ENCODE measurements at places on chromosomes 13 and 19.

- no peak for DNase-seq
Observed at GRCh38 chr13:99122171-99122570, 78.5 kb upstream of the UBAC2 start.

DNA sequence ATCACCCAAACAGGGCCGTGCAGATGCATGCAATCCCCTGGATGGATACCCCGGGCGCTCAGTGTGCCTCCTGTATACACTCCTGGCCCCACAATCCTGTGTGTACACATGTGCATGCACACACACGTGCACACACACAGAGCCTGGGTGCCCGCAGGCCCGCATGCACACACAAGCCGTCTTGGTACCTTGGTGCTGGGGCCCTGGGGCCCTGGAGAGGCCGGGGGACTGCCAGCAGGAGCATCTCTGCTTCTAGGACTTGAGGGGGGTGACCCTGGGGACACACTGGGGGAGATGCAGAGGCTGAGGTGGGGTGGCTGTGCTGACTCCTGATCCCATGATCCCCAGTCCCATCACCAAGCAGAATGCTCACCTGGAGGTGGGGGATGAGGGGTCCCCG lies 15.6 kb upstream of the EPOR start:
- no peak for DNase-seq

- DNase-seq = no peak
Observed at GRCh38 chr19:46919324-46919723, 58.5 kb downstream of the ARHGAP35 start.

DNA sequence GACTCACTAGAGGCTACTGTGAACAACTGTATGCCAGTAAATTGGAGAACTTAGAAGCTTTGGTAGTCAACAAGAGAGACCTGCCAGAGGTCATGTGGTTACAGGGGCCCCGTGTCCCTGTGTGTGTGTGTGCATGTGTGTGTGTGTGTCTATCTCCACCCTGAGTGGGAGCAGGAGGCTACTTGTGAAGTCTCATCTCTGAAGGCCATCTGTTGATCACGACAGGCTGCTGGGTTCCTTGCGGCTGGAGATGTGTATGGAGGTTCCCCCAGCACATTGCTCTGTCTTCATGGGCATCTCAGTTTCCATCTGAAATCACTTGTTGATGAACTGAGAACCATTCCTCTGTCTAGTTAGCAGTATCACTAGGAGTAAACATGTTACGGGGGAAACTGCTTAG lies 58.2 kb upstream of the TEX29 start:
- no peak for DNase-seq

DNA sequence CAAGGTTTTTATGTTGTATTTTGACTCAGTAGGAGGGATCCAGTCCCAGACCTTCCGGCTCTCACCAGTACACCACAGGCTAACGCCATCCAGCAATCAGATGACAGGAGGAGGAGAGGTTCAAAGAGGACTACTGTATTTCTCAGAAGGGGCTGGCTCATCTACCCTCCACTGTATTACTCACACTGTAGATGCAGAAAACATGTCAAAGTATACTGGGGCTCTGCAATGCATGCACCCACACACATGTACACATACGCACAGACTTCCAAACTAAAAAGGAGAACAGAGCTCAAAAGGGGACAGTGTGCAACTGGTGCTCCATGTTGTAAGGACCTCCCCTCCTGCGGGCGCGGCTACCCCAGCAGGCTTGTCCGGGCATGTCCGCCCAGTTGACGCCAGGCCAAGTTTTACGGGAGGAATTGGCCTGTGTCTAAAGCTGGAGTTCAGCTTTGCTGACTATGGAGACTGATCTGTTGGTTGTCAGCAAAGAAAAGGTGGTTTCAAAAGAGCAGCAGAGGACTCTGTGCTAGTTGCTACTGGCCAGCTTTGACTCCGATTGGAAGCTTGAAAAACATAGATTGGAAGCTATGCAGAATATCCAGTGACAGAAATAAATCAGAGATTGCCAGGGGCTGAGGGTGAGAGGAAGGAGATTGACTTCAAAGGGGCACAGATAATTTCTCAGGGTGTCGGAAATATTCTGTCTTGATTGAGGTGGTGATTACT lies 314.2 kb downstream of the DLEU7 start:
- DNase-seq = peak; percentile 40
